ENCODE measurements at places on chromosomes 12 and 14.

- no peak for DNase-seq
Observed at GRCh38 chr12:40375076-40375475, 150.3 kb downstream of the LRRK2 start.

DNA sequence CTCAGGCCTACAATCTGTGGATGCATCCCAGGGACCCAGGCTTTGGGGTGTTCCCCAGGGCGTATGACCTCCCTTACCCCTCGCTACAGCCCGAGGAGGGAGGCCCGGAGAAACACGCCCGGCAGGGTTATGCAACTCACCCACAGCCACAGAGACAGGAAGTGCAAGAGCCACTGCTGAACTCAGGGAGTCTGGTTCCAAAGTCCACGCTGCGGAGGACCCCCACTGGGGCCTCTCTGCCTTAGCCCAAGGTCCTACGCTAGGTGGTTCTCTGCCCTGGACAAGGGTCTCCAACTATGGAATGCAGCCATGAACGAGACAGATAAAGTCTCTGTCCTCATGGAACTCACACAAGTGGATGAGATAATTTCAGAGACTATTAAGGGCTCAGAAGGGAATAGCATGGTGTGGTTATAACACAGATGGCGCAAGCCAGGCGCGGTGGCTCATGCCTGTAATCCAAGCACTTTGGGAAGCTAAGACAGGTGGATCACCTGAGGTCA is 11.3 kb downstream of the SCARB1 start:
- no peak for DNase-seq

- DNase-seq: no peak
Observed at GRCh38 chr12:53236443-53237111, 4.6 kb upstream of the RARG start.

GRCh38 chr14:101104485-101104884 is 201.0 kb upstream of the RTL1 start:
- DNase-seq: no peak

GRCh38 chr14:69617796-69618195 is 6.4 kb downstream of the SUSD6 start:
- no peak for DNase-seq

GRCh38 chr14:75230140-75230792 is 48.4 kb upstream of the FOS start:
- no peak for DNase-seq

DNA sequence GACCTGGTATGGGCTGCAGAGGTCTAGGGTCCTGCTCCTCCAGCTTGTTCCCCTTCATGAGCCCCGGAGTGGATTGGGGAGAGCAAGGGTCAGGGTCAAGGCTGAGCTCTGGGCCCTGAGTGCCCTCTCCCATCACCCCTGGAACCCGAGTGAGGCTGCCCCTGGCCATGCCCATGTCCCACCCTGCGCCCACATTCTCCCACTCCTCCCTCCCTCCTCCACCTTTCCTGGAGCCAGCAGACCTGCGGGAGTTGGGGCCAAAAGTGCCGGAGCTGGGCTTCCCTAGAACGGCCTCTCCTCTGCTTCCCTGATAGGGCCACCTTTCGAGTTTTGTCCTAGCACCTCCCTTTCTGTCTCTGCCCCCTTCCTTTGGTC is 590 bp downstream of the SCNN1A start:
- no peak for DNase-seq

- DNase-seq: no peak
Observed at GRCh38 chr12:120314220-120314619, 12.1 kb downstream of the SIRT4 start.

GRCh38 chr14:47278233-47278842 is 397.1 kb downstream of the MDGA2 start:
- DNase-seq: no peak

DNA sequence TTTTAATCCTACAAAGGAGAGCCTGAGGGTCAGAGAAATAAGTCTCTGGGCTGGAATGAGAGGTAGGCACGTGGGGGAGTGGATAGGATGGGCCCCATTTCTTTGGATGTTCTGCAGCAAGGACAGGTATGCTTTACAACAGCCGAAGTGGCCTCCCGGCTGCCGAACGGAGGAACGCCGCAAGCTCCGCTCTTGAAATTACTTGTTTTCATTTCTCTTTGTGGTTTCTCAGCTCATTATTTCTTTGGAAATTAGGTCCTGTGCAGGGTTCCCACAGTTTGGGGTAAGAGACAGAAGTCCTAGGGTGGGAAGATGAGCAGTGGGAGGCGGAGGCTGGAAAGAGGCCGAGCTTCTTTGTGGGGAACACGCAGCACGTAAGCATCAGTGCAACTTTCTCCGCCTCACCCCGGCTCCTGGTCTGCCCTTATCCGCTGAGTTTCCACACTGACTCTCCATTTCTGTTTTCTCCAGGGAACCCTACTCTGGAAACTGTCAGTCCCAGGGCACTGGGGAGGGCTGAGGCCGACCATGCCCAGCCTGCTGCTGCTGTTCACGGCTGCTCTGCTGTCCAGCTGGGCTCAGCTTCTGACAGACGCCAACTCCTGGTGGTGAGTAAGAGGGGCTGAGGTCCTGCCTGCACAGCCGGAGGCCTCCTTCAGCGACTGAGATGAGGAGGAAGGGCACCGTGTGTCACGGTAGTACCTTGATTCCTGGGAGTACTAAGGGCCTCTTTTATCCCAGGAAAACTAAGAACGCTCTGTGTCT is 2.0 kb downstream of the WNT5B start:
- no peak for DNase-seq

GRCh38 chr14:90281261-90281660 is 24.9 kb downstream of the PSMC1 start:
- DNase-seq: no peak

DNA sequence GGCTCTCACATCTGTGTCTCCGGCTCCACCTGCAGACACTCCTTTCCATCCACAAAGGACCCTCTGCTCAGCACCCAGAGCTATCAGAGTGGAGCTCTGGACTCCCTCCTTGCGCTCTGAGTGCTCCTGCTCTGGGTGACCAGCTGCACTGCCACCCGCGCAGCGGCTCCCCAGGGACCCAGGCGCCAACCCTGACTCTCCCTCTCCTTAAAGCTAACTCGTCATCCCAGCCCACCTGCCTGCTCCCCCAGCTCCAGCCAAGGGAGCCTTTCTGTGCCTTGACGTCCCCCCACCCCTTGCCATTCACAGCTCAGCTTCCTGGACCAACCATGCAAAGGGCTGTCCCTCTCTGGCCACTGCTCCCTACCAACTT is 99.0 kb downstream of the SETD3 start:
- no peak for DNase-seq

DNA sequence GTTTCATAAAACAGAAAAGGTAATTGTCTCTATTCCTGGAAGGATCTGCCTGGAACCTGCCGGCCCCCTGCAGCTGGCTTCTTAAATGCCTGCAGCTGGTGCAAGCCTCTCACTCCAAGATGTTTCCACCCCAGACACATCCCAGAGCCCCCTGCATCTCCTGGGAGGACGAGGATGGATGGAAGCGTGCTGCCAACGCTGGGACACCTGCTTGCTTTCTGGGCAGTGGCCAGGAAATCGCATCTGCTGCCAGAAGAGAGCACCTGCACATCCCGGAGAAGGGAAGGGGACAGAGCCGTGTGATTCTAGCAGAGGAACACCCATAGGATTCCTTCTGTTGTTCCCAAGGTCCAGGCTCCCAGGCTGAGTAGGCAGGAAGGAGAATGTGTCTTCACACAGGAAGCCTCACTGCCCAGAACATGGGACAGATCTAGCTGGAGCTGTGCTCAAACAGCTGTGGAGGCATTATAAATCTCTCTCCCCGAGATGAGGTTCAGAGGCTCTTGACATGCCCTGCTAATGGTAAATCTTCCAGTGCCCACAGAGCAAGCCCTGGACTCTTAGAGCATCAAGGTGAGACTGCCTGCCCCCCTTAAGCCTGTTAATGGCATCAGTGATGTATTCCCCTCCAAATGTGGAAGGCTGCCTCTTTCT is 138.8 kb upstream of the MAP1LC3B2 start:
- no peak for DNase-seq

- DNase-seq: no peak
Observed at GRCh38 chr12:103011974-103012763, 54.7 kb downstream of the ASCL1 start.

- DNase-seq: no peak
Observed at GRCh38 chr14:98466807-98467206, 805.2 kb downstream of the BCL11B start.
